ENCODE measurements at places on chromosomes 3 and 15.

DNA sequence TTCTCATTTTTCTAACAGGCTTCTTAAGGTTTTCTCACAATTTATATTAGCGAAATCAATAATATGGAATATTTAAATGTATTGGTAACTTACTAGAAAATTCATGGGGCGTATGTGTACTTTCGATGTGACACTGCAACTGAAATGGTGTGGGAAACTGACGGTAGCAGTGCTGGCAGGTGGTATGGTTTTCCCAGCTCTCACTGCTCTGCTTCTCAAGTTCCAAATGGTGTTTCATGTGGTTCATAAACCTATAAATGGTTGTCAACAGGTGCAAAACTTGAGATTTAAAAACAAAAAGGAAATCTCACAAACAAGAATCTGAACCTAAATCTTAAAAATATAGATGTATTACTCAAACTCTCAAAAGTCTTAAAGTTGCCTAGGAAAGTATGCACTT, 54.7 kb downstream of the ZNF280D start:
- DNase-seq: no peak

DNA sequence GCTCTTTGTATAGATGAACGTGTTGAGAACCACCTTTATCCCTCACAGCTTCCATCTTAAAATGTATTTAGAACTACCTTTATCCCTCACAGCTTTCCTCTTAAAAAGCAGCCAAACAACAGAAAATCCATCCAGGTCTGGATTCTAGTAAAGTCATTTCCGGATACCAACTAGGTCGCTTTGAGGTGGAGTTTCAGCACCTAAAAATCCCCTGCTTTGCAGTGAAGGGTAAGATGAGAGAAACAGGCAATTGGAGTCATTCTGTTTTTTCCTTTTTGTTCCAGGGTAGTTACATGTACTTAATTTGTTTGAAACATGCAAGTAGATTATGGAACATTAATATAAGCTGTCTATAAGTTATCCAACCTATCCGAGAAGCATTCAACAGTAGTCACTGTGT, 192.0 kb downstream of the UBE2E2 start:
- no peak for DNase-seq

DNA sequence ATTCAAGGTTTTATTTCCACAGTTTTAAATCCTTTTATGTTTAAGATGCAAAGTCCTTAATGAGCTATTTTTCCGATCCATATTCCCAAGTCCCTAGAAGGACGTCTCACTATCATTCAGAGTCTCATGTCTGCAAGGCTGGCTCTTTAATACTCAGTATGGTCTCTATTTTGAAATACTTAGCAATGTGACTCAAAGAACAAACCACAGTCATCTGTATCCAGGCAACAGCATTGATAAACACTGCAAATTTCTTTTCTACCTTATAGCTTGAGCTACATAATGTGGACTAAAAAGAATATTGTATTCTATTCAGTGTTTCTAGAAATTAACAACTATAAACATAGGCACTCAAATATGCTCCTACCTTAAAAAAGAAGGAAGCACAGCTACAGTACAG, 588.3 kb upstream of the NAALADL2 start:
- DNase-seq: no peak

DNA sequence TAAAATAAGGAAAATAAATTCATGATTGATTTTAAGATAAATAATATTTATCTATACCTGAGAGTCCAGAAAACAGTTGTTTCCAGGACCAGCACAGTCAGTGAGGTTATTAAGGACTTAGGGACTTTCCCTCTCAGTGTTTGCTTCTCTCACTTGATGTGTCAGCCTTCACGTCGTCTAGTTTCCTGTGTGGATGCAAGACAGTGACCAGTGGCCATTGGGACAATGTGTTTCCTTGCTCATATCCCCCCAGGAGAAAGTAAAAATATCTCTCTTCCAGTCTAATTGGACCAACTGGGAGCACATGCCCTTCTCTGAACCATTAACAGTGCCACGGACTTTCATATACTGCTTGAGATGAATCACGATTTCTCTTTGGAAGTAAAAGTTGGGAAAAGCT, 157.8 kb upstream of the CTNNB1 start:
- no peak for DNase-seq

- DNase-seq: no peak
These were observed 456.0 kb downstream of the CNTN4 start for GRCh38 chr3:2554656-2555055.

GRCh38 chr3:185282696-185283373, 29.0 kb upstream of the EHHADH start:
- peak; percentile 92 for DNase-seq

GRCh38 chr3:16385151-16385550, 120.1 kb downstream of the OXNAD1 start:
- no peak for DNase-seq

DNA sequence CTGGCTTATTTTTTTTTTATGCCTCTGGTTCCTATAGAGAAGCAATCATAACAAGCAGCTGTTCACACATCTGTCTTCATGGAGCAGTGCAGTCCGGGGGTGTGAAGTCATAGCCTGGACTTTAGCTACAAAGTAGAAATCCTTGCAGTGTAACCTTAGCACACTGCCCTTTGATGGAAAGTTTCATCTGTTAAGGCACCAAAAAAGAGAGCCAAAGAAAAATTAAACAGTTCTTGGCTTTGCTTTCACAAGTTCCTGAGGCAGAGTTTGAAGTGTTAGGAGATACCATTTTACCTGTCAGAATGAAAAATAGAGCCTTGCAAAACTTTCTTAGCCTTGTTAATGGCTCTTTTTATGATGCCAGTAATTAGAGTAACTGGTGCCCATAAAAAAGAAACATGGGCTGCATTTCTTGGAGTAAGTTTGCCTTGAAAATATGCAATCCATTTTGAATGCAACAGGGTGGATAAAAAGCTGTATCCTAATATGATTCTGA, 84.1 kb downstream of the PIK3R4 start:
- no peak for DNase-seq

DNA sequence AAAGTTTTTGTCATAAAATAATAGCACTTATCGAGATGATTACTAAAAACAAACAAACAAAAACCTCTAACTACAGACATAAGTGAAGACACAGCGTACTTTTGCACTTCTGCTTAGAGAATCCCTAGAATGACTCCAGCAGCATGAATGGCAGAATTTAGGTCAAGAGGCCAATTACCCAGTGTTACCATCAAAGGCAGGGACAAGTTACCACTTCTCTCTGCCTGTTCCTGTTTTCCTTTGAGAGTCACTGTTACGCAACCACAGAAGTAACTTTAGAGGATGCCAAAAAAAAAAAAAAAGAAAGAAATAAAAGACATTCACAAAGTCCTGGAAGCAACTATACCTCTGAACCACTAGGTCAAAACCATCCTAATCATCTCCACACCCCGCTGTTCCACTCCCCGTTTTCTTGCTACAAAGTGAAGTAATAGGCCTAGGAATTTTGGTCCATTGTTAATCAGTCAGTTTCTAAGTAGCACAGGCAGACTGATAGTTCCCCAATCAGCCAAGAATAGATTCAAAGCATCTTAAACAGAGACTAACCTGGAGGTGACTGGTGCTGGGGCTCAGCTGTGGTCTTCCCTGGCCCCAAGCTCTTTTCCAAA, 41.9 kb downstream of the FMN1 start:
- DNase-seq: no peak

GRCh38 chr3:63995086-63995485, 28.2 kb downstream of the PSMD6 start:
- DNase-seq: no peak

Measured in WTC11 (cell line).